ENCODE measurements at places on chromosomes 2 and 18.

DNA sequence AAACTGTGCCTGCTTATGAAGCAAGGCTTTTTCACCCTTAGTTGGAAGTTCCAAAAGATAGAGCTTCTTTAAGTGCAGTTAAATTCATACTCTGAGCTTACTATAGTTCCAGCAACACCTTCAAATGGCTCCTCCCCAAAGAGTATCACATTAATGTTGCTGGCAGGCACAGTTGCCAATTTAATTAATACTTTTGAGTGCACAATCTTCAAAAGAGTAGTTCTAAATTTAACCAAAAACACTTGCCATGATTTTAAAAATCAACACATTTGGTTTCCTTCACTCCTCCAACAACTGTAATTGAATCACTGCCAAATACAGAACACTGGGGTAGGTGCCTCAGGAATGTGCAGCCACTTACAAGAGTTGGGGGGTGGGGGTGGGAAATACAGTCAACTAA lies 150.6 kb upstream of the UBE2E3 start:
- peak; percentile 15 for DNase-seq

- no peak for DNase-seq
Observed at GRCh38 chr18:27845897-27846296, 331.0 kb downstream of the CDH2 start.

GRCh38 chr2:86069091-86069685 lies 36.5 kb downstream of the POLR1A start:
- no peak for DNase-seq

DNA sequence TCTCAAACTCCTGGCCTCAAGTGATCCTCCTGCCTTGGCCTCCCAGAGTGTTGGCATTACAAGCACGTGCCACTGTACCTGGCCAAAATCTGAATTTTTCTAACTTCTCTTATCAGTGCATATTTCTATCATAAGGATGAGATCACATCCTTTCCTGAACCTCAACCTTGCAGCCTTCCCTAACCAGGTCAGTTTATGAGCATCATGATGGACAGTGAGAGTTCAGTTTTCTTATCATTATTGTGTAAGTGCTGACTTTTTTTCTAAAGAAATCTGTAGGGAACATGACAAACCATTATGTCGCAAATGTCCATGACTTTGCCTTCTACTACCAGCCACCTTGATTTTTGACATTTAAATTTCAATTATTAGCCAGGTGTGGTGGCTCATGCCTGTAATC lies 31.5 kb downstream of the MRPL33 start:
- DNase-seq, result no peak

DNA sequence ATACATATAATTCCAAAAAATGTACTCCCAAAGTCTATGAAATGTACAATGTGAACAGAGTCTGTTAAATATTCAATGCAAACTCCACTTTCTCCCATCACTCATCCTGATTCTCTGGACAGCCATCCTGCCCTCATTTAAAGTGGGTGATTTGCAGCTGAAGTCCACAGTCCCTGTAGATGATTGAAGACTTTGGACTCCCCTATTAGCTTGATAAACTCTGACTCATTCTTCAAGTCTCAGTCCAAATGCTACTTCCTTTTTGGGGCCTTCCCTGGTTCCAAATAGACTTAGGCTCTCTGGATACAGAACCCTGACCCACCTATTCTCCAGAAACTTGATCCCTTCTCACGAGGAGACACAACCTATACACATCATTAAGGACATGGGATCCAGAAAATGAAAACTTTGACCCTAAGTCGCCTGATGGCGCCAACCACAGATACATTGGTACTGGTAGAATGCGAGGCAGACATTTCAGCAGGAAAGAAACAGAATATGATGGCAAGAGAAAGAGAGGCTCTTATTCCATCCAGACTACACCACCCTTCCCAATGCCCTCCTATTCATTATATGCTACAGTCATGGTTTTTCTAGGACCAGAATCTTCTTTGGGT lies 122.7 kb downstream of the VIT start:
- peak; percentile 58 for DNase-seq

- DNase-seq, result no peak
Observed at GRCh38 chr2:62627667-62628066, 77.8 kb upstream of the EHBP1 start.

GRCh38 chr18:48676346-48676745 lies 137.5 kb downstream of the CTIF start:
- DNase-seq, result no peak

GRCh38 chr18:6891788-6892187 lies 162.3 kb downstream of the ARHGAP28 start:
- DNase-seq, result no peak

- peak; percentile 49 for DNase-seq
Observed at GRCh38 chr2:86017901-86018896, 87.5 kb downstream of the POLR1A start.

DNA sequence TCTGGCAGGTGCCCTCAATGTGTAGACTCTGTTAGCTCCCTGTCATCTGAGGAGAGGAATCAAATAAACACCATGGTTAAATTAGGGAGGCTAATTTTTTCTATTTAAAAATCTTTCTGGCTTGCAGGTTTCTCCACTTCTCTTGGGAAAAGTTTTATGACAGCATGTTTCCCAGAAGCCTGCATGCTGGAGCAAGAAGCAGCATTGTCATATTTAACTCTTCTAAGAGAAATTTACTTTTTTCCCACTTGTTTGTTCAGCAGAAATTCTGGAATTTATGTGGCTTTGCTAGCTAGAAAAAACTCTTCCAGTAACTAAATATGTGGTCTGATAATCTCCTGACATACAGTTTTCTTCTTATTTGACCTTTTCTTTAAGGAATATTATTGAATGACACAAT lies 230.5 kb downstream of the PARD3B start:
- DNase-seq, result no peak

- no peak for DNase-seq
Observed at GRCh38 chr2:222568865-222569264, 87.0 kb downstream of the FARSB start.

- DNase-seq, result no peak
Observed at GRCh38 chr2:11582612-11582861, 48.7 kb downstream of the GREB1 start.

DNA sequence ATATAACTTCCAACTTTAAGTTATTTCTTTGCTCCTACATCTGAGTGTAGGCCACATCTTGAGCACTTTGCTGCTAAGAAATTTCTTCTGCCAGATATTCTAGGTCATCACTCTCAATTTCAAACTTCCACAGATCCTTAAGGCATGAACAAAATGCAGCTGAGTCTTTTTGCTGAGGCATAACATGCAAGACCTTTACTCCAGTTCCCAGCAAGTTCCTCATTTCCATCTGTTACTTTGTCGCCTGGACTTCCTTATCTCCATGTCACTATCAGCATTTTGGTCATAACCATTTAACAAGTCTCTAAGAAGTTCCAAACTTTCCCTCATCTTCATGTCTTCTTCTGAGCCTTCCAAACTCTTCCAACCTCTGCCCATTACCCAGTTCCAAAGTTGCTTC lies 1077.3 kb upstream of the TMEFF2 start:
- no peak for DNase-seq

GRCh38 chr2:128983094-128983493 lies 664.4 kb upstream of the HS6ST1 start:
- no peak for DNase-seq

GRCh38 chr2:86633155-86633651 lies 9.5 kb upstream of the RNF103 start:
- no peak for DNase-seq

DNA sequence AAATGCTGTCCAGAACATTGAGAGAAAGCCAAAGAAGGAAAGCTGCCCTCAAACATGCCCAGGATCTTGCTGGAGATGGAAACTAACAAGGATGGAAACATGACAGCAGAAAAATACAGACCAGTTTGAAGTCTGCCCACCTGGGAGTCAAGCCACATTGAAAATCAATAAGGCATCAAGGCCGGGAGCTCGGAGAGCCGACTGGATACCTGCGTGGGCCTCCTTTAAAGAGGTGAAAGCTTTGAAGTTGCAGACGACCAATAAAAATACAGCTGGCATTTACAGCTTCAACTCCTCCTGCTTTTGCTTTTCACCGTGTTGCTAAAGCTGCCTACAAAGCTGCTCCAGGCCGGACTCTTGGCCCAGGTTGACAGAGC lies 279.7 kb downstream of the SRBD1 start:
- no peak for DNase-seq

DNA sequence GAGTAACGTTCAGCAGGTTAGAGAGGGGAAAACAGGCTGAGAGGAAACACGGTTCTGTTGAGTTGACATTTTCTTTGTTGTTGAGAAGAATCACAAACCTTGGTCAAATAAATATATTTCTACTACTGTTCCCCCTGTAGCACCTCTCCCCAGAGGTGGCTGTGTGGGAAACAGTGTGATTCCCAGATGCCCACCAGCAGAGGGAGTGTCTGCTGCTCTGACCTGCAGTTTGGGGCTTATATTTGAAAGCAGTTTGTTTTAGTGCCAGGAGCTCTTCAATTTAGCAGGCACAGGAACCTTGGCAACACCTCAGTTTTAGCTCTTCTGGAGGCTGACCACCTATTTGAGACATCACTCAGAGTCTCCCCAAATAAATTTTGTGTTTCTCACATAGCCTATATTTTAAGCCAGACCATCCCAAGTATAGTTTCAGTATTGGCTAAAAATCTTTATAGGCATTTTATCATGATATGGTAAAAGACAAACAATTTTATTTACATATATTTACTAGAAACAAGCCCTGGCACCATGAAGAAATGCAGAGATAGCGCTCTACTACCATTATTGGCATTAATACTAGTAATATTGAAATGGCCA lies 75.7 kb downstream of the PIK3C3 start:
- DNase-seq, result no peak

- DNase-seq, result no peak
Observed at GRCh38 chr2:120605231-120605935, 130.3 kb upstream of the GLI2 start.

DNA sequence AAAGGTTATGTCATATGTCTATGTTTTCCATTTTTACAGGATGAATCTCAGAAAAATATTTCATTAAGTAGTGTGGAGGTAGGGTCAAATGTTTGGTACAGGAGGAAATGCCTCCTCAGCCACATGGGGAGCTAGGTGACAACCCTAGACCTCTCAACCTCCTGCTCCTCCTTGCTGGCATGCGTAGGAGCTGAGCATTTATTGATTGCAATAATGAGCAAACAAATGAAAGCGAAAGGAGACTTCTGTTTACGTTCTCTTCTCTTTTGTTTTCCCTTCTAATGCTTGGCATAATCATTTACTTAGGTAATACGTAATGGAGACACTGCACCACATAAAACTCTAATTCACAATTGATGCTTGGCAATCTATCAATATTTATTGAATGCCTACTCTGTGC lies 95.1 kb upstream of the CCBE1 start:
- no peak for DNase-seq

GRCh38 chr2:12007282-12007681 lies 260.9 kb downstream of the LPIN1 start:
- no peak for DNase-seq

GRCh38 chr18:38074298-38074876 lies 508.8 kb upstream of the CELF4 start:
- no peak for DNase-seq

- DNase-seq, result no peak
Observed at GRCh38 chr2:169114056-169114455, 44.7 kb downstream of the DHRS9 start.

GRCh38 chr18:35144698-35145097 lies 96.1 kb upstream of the ZNF397 start:
- no peak for DNase-seq

DNA sequence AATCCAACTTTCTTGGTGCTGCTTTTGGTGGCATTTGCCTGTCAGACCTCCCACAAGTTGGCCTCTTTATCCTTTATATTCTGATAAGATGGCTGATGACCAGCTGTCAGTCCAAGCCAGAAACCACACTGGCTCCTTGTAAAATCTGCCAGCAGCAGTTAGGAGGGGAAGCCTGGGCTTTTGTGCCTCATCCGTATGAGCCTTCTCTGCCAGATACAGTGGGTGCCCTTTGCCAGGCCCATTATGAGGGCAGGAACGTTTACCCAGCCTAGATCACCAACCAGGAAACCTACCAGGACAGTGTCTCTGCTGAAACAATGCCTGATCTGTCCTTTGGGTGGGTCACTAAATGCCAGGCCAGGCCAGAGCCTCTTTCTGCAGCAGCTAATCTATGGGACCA lies 202.9 kb upstream of the SP5 start:
- no peak for DNase-seq

GRCh38 chr2:60366135-60366712 lies 187.2 kb downstream of the BCL11A start:
- DNase-seq, result no peak

DNA sequence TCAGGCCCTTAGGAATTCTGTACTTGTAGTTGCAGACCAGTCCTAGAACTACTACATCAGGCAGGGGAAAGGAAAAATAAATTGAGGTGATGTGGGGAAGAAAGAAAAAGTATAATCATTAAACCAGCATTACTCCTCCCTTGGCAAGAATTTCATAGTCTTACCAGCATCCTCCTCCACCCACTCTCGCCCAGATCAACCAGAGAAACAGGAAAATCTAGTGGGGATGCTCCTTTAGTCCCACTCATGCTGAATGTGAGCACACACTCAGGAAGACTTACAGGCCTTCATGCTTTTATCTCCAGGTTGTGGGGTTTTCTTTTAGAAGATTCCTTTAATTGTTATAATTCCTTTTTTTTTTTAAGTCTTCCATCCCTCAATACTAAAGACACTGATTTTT lies 129.3 kb upstream of the CCDC150 start:
- no peak for DNase-seq

DNA sequence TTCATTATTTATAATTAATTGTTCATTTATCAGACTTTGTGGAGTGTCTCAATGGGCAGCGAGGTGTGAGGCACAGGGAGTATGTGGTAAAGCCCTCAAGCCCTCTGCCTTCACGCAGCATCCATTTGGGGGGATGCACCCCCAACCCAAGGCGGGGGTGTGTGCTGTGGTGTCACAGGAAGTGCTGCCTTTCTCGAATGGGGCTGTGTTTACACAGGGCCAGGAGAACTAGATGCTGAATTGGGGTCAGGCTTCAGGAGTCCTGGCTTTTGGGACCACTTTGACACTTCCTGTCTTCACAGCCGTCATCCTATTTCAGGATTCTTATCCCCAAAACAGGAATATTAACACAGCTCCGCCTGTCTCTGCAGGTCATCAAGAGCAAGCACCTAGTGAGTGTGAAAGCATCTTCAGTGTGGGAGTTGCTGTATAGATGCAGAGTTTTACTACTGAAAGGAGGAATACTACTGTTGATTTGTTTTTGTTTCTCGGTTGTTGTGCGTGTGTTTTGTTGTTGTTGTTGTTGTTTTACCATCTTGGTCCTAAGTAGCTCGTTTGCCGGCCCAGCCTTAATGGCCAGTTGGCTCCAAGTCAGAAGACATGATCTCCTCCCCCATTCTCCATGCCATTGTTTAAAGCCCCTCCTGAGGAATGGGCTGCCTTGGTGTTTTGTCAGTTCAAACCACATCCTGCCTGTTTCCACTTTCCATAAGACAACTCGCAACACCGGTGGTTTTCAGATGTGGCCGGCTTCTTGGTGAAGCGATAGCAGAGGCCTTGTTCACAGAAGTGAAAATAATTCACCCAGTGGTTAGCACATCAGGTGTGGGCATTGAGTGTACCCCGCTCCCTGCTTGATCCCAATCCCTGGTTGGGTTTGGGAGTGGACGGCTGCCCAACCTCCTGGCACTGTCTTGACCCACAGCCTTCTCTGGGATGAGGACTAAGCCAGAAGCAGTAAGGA lies 221.3 kb downstream of the BCL2 start:
- DNase-seq, result no peak

DNA sequence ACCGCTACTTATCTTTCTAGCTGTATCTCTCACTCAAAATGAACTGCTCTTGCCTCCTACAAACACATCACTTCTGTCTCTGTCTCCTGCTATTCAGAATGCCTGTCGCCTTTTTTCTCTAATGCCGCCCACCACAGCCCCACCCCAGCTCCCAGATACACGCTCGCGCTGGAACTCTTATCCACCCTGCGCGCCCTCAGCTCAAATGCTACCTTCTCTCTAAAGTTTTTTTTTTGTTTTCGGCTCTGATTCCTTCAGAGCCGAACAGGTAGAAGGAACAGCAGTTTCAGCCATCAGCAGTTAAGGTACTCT lies 3.9 kb upstream of the SOS1 start:
- DNase-seq, result no peak
